ENCODE measurements at places on chromosomes 7 and 10. TPM values are rescaled to one million over a fixed set of nuclear protein-coding genes. Genes with fewer than 3 reads are reported as not detected.

Gene POR
- 77.4 TPM for total RNA-seq

GRCh38 chr10:121425623-121426022 is 172.6 kb downstream of the FGFR2 start:
- no peaks in the 10 kb centered on the region for H3K4me1 ChIP-seq
- H3K27ac ChIP-seq, result no peak overlapping the region
- no peak for DNase-seq
- no peaks in the 10 kb centered on the region for H3K36me3 ChIP-seq

GRCh38 chr10:12320892-12321291 is 28.5 kb upstream of the CAMK1D start:
- H3K27ac ChIP-seq, result no peak overlapping the region
- H3K36me3 ChIP-seq, result no peaks in the 10 kb centered on the region
- no peaks in the 10 kb centered on the region for H3K4me1 ChIP-seq
- DNase-seq, result no peak
- no peaks in the 10 kb centered on the region for H3K27me3 ChIP-seq

Gene VSTM2A
- total RNA-seq, result not detected

DNA sequence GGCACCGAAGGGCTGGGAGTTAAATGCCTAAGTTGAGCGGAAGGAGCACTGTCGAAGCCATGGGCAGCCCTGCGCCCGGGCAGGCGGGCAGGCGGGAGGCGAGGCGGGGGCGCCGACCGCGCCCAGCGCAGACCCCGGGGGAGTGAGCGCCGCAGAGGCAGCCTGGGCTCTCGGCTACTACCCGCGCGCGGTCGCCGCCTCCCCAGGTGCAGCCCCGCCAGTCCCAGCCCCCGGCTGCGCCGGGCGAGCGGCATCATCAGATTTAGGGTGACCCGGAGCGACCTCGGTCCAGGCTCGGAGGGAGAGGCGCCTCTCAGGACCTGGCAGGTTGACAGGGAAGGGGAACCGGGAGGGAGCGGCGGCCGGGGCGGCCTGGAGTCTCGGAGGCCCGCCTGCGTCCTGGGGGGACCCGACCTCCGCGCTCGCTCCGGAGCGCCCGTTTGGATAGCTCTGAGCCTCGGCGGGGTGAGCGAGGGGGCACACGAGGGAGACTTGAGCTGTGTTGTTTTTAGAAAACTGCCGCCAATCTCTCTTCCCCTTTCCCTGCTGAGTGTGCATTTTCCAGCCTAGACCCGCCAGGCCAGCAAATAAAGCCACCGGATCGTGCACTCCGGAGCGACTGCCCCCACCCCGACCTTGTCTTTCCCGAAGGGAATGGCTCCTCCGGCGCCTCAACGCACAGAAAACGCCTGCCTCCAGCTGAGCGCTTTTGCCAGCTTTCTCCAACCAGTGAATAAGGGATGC is 2.3 kb upstream of the NRP1 start:
- no peaks in the 10 kb centered on the region for H3K36me3 ChIP-seq
- peak overlapping the region; percentile 94 for H3K4me3 ChIP-seq
- peaks cover 24% of the 10 kb centered on the region for H3K4me1 ChIP-seq
- H3K27me3 ChIP-seq, result no peaks in the 10 kb centered on the region
- peak overlapping the region; percentile 96 for H3K27ac ChIP-seq

DNA sequence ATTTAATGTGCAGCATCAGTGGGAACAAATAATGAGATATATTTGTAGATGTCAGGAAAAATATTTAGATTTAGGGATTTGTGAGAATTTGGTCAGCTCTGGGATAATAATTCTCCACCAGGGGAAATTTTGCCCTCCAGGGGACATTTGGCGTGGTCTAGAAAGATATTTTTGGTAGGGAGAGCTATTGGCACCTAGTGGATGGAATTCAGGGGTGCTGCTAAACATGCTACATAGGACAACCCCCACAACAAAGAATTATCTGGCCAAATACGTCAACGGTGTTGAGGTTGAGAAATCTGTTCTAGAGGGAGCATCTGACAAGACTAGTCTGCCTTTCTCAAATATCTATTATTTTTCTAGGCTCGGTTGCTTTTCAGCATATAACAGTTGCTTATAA is 2.1 kb downstream of the ADK start:
- H3K4me3 ChIP-seq, result peak overlapping the region; percentile 2
- no peaks in the 10 kb centered on the region for H3K36me3 ChIP-seq
- peaks cover 37% of the 10 kb centered on the region for H3K4me1 ChIP-seq
- DNase-seq, result no peak
- no peak overlapping the region for H3K27ac ChIP-seq

- H3K36me3 ChIP-seq, result no peaks in the 10 kb centered on the region
- no peak overlapping the region for H3K4me3 ChIP-seq
- H3K4me1 ChIP-seq, result no peaks in the 10 kb centered on the region
- H3K27me3 ChIP-seq, result no peaks in the 10 kb centered on the region
Measured at GRCh38 chr7:136049117-136049516, 72.0 kb upstream of the MTPN start.

Gene TMEM236
- total RNA-seq, result 2.0 TPM

DNA sequence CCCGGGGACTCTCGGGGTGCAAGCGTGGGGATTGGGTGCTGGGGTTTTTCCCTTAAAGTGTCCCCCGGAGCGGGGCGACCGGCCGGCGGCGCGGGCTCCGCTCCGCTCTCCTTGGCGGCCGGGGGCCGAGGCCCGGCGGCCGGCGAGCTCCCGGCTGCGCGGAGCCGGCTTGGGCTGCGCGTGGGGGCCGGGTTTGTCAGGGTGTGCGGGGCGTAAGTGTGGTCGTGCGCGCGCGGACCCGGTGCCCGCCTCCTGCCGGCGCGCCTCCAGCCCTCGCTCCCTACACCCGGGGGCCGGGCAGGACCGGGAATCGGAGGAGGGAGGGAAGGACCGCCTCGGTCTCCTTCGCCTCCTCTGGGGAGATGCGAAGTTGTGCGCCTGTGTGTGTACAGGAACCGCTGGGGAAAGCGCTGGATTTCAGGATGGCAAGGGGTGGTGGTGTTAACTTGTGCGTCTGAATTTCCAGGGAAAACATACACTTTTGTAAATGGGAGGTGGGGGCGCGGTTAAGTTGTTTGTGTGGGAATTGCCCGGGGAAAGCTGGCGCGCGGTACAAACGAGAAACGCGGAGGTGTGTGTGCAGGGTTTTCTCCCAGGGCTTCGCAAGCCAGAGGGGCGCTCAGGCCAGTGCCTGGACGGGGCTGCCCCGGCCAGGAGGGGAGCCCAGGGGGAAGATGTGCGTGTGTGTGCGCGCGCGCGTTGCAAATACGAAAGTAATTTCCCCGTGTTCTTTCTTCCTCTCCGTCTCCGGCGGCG is 737 bp downstream of the ZMIZ1 start:
- no peaks in the 10 kb centered on the region for H3K27me3 ChIP-seq
- no peak for DNase-seq
- H3K36me3 ChIP-seq, result no peaks in the 10 kb centered on the region
- H3K4me1 ChIP-seq, result peaks cover 41% of the 10 kb centered on the region

GRCh38 chr7:1531263-1531978 is 919 bp downstream of the MAFK start:
- DNase-seq, result no peak
- no peaks in the 10 kb centered on the region for H3K27me3 ChIP-seq
- peak overlapping the region; percentile 85 for H3K4me3 ChIP-seq
- no peaks in the 10 kb centered on the region for H3K36me3 ChIP-seq
- peak overlapping the region; percentile 99 for H3K27ac ChIP-seq

- H3K27ac ChIP-seq, result no peak overlapping the region
- H3K4me1 ChIP-seq, result peaks cover 11% of the 10 kb centered on the region
- H3K27me3 ChIP-seq, result no peaks in the 10 kb centered on the region
- DNase-seq, result no peak
Measured at GRCh38 chr10:103818105-103818504, 37.3 kb downstream of the SH3PXD2A start.

Gene CALHM3
- total RNA-seq, result not detected

DNA sequence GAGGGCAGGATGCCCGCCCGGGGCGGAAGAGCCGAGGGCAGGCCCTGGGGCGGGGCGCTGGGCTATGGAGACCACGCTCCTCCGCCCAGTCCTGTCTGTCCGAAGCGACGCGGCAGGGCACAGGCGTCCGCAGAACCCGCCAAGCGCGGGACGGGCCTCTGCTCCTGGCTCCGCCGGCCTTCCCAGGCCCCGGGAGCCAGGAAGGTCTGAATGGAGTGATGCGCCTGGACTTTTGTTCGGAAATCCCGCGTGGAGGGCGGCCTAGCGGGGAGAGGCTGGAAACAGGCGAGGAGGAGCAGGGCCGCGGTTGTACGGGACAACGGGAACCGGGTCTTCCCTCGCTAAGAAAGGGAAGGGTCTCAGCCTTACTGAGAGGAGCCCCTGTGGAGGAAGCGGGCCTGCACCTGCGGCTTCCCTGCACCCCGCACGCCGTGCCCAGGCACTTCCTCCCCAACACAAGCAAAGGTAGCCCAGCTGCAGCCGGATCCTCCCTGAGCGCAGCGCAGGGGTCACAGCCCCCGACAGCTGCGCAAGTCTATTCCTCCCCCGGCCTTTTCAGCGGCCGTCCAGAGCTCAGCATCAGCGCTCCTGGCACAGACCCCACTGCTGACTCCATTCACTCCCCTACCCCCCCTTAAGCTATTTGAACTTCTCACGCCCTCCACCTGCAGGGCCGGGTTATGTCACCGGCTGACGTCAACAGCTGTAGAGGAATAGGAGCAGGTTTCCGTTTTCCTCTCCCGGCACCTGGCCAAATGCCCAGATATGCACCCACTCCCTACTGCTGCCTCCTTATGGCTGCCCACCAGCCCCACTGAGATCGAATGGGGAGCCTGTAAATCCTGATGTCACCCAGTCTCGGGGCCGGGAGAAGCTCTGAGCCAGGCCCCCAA is 143.2 kb upstream of the RET start:
- no peak overlapping the region for H3K27ac ChIP-seq
- peaks cover 7% of the 10 kb centered on the region for H3K4me1 ChIP-seq
- H3K27me3 ChIP-seq, result no peaks in the 10 kb centered on the region
- H3K36me3 ChIP-seq, result no peaks in the 10 kb centered on the region

GRCh38 chr10:112711366-112711765 is 238.7 kb upstream of the TCF7L2 start:
- no peaks in the 10 kb centered on the region for H3K36me3 ChIP-seq
- no peak overlapping the region for H3K27ac ChIP-seq
- H3K27me3 ChIP-seq, result no peaks in the 10 kb centered on the region
- no peak overlapping the region for H3K4me3 ChIP-seq
- DNase-seq, result no peak

GRCh38 chr10:89574368-89574767 is 39.0 kb upstream of the SLC16A12 start:
- DNase-seq, result no peak
- no peaks in the 10 kb centered on the region for H3K36me3 ChIP-seq
- H3K27ac ChIP-seq, result no peak overlapping the region
- no peaks in the 10 kb centered on the region for H3K27me3 ChIP-seq
- H3K4me3 ChIP-seq, result no peak overlapping the region
- H3K4me1 ChIP-seq, result no peaks in the 10 kb centered on the region

Gene GLI3
- 3.4 TPM for total RNA-seq

- H3K27ac ChIP-seq, result no peak overlapping the region
- no peak for DNase-seq
- no peaks in the 10 kb centered on the region for H3K4me1 ChIP-seq
- H3K4me3 ChIP-seq, result no peak overlapping the region
- H3K36me3 ChIP-seq, result no peaks in the 10 kb centered on the region
Measured at GRCh38 chr7:45268013-45268412, 110.4 kb downstream of the RAMP3 start.

DNA sequence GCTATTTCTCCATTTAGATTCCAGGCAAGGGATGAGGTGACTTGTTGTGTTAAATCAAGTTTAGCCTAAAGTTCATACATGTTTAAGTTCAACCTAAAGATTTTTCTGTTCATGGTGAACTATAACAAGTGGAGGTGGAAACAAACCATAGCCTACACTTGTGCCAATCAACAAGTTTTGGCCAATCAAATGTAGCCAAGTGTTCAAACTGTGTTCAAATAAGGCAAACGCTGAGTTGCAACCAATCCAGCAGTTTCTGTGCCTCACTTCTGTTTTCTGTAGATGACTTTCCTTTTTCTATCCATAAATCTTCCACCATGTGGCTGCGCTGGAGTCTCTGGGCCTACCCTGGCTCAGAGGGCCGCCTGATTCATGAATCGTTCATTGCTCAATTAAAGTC is 4.5 kb upstream of the VOPP1 start:
- H3K27me3 ChIP-seq, result no peaks in the 10 kb centered on the region
- H3K36me3 ChIP-seq, result no peaks in the 10 kb centered on the region
- no peak overlapping the region for H3K4me3 ChIP-seq
- no peak for DNase-seq

Gene AMPH
- total RNA-seq, result 5.3 TPM

Gene ACTR3C
- total RNA-seq, result 6.4 TPM

Gene FAM171A1
- 14.8 TPM for total RNA-seq

DNA sequence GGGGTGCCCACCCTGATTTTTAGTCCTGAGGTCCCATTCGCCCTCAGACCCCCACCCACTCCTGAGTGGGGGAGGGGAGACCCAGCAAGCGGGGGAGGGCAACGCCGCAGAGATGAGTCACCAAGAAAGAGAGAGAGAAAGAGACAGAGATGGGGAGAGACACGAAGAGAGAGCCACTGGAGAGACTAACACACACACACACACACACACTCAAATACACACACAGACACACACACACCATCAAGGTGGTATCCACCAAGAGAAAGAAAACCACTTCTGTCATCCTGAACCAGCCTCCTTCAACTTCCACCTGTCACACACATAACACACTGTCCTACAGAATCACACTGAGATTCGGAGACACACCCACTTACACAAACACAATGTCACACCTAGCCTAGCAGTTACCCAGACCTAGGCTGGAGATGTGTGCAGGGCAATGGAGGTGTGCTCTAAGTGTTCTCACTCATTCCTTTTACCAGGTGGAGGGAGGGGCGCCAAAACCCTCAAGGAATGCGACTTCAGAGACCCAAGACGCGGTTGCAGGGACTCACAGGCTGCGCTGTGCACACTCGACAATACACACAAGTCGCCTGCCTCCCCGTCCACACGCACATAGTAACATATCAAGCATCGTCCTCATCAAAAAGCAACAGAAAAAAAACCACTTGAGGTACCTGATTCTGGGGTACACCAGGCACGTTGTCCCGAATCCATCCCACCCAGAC is 3.9 kb upstream of the VGF start:
- peaks cover 49% of the 10 kb centered on the region for H3K27me3 ChIP-seq
- H3K4me3 ChIP-seq, result no peak overlapping the region
- peak overlapping the region; percentile 5 for H3K27ac ChIP-seq
- no peaks in the 10 kb centered on the region for H3K36me3 ChIP-seq
- no peak for DNase-seq
